ENCODE measurements at places on chromosomes 7 and 10.

DNA sequence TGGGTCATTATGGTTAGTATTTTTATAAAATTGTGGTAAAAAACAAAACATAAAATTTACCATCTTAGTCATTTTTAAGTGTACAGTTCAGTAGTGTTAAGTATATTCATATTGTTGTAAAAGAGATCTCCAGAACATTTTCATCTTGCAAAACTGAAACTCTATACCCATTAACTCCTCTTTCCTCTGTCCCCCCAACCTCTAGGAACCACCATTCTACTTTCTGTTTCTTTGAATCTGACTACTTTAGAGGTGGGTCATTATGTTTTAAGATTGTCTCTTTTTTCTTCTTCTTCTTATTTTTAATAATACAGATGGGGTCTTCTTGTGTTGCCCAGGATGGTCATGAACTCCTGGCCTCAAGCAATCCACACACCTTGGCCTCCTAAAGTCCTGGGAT, 84.1 kb downstream of the DOCK4 start:
- no peak for DNase-seq

GRCh38 chr7:34723866-34724490, 66.0 kb downstream of the NPSR1 start:
- DNase-seq = no peak

- DNase-seq = no peak
These were observed 23.2 kb downstream of the CREB3L2 start for GRCh38 chr7:137978464-137979237.

- DNase-seq = no peak
These were observed 22.6 kb upstream of the DIP2C start for GRCh38 chr10:712089-712488.

DNA sequence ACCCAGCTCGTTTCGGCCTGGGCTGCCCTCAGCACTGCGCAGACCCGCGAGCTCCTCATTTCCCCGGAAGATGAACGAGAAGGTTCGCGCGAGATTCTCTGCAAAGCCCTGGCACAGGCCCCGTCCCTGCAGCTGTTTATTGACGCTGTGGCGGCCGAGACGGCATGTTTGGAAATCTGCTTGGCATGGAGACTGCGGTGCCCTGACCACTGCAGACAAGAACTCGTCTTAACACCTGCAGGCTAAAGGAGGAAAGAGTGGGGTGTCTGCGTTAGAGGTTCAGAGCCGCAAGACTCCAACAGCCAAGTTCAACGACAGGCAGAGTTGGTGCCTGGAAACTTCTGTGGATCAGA, 125.6 kb downstream of the DNAJB6 start:
- no peak for DNase-seq

Data from stimulated activated CD8-positive, alpha-beta memory T cell treated with anti-CD3 and anti-CD28 coated beads, Interleukin-7, amount 100 ng/mL, for 48 hours (primary cell).